ENCODE measurements at places on chromosomes 11 and 22.

DNA sequence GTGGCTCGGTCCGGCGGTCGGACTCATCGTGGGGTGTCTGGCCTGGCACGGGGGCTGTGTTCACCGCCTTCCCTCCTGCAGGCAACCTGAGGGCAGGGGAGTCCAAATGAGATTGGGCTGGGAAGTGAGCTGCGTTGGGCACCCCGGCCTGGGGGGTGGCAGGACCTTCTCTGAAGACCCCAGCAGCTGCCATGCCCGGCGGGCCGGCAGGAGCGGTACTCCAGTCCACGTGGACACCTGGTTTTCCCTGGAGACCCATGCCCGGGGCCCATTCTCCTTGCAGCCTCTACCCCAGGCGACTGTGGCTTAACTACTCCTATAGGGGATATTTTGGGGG lies 24.5 kb downstream of the LRRC10B start:
- no peak for DNase-seq

- no peak for DNase-seq
Observed at GRCh38 chr11:46345131-46345597, 2.1 kb upstream of the DGKZ start.

DNA sequence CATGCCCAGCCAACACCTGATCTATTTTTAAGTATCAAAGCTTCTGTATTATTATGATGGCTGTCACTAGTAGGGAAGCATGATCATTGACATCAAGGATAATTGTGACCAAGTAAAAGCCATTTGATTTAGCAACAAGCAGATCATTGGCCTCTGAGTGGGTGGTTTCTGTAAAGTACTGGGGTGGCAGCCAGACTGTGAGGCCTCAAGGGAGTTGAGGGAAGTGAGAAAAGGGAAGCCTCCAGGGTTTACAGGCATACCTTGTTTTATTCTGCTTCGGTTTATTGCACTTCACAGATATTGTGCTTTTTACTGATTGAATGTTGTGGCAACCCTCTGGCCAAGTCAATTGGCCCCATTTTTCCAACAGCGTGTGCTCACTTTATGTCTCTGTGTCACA lies 60.1 kb downstream of the PRR5L start:
- no peak for DNase-seq

DNA sequence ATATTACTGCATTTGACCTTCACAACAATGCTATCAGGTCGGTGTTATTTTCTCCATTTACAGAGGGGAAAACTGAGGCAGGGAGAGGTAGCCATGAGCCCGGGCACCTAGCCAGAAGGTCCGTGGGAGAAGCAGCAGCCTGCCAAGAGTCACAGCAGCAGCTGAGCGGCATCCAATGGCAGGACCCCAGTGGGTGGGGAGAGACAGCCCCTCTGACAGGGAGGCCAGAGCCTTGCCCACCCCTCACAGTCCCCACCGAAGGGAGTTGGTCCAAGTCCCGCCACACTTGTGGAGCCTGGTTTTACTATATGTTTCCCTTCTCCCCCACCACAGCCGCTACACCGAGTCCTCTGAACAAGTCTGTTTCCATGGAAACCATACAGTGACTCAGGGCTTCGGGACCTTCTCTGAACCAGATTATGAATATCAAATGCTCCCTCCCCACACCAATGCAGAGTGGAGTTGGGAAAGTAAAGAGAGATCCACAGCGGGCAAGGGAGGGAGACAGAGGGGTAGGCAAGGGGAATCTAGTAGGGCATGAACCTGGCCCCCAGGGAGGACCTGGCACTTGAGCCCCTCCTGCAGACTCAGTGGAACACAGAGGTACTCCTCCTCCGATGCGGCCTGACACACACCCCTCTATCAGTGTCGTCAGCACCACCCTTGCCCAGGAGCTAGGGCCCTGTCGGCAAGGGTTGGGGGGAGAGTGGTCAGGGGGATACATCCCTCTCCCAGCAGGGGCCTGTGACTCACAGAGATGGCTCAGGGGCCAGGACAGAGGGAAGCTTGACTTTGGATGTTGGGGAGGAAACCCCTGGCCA lies 2.5 kb downstream of the CHST1 start:
- DNase-seq: no peak

- DNase-seq: no peak
Observed at GRCh38 chr11:134676516-134677287, 264.7 kb upstream of the B3GAT1 start.

DNA sequence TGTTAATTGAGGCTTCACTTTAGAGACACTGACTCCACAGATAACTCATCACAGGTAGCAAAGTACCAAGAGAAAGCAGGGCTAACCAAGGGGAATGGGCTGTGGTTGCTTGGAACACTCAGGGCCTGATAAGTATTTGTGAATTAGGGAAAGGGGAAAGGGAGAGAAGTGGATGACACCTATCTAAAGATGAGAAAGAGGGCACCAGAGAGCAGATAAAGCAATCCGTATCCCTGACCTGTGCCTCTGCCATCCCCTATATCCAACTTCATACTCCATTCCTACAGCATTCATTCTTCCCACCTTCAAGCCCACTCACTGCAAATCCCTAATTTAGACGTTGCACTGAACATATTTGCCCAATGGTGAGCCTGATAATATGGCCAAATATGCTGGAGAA lies 43.0 kb upstream of the API5 start:
- DNase-seq: no peak

GRCh38 chr22:50474710-50475651 lies at the start of gene SBF1:
Gene SBF1 (minus strand): TSS chr22:50475035. CDS start chr22:50474840, 195 bp downstream.
- DNase-seq: peak; percentile 46

GRCh38 chr11:109510316-109510715 lies 88.3 kb downstream of the C11orf87 start:
- no peak for DNase-seq

GRCh38 chr11:20723366-20723765 lies 54.0 kb downstream of the NELL1 start:
- no peak for DNase-seq

GRCh38 chr11:125874556-125875124 lies 12.8 kb upstream of the HYLS1 start:
- no peak for DNase-seq

- DNase-seq: no peak
Observed at GRCh38 chr11:114653148-114653547, 25.2 kb upstream of the NXPE2 start.

DNA sequence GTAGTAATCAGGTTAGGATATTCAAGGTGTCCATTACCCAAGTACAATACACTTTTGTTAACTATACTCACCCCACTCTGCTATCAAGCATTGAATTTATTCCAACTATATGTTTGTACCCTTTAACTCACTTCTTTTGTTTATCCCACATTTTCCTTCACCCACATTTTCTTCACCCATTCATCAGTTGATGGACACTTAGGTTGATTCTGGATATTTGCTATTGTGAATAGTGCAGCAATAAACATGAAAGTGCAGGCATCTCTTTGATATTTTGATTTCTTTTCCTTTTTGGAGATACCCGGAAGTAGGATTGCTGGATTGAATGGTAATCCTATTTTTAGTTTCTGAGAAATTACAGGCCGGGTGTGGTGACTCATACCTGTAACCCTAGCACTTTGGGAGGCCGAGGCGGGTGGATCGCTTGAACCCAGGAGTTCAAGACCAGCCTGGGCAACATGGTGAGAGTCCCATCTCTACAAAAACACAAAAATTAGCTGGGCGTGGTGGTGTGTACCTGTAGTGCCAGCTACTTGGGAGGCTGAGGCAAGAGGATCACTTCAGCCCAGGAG lies 6.5 kb downstream of the TMEM25 start:
- no peak for DNase-seq

- DNase-seq: no peak
Observed at GRCh38 chr11:115996808-115997188, 492.6 kb upstream of the CADM1 start.

- DNase-seq: no peak
Observed at GRCh38 chr22:43563571-43563970, 151.8 kb downstream of the MPPED1 start.

DNA sequence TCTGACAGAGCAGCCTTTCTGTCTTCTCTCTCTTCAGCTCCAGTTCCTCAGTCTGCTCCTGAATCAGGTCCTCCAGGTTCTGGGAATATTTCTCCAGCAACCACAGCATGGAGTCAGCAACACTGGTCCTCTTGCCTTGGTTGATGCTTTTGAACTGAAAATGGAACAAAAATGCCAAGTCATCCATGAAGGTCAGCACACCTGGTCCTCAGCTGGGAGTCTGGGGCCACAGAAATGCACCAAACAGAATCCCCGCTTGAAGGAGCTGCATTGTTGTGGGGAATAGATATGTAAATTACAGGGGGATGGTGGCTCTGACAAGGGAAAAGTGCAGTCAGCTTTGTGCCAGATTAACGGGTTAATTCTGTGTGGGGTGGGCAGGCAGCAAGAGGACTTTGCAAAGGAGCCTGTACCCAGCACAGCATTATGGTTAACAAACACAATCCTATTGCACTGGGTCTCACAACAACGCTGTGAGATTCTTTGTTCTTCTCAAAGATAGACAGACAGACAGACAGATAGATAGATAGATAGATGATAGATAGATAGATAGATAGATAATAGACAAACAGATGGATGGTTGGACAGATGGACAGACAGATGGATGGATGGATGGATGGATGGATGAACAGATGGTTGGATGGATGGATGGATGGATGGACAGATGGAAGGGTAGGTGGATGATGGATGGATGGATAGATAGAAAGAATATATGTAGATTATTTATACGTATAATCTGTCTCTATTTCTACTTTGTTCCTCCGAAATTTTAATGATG lies 33.8 kb upstream of the LRRC32 start:
- no peak for DNase-seq

- no peak for DNase-seq
Observed at GRCh38 chr11:9868641-9869040, 204.8 kb downstream of the SWAP70 start.

GRCh38 chr11:36456156-36456555 lies 53.9 kb downstream of the TRAF6 start:
- DNase-seq: no peak

- no peak for DNase-seq
Observed at GRCh38 chr11:129077191-129077590, 114.9 kb downstream of the ARHGAP32 start.

GRCh38 chr11:45652781-45653180 lies 12.6 kb downstream of the CHST1 start:
- DNase-seq: no peak

DNA sequence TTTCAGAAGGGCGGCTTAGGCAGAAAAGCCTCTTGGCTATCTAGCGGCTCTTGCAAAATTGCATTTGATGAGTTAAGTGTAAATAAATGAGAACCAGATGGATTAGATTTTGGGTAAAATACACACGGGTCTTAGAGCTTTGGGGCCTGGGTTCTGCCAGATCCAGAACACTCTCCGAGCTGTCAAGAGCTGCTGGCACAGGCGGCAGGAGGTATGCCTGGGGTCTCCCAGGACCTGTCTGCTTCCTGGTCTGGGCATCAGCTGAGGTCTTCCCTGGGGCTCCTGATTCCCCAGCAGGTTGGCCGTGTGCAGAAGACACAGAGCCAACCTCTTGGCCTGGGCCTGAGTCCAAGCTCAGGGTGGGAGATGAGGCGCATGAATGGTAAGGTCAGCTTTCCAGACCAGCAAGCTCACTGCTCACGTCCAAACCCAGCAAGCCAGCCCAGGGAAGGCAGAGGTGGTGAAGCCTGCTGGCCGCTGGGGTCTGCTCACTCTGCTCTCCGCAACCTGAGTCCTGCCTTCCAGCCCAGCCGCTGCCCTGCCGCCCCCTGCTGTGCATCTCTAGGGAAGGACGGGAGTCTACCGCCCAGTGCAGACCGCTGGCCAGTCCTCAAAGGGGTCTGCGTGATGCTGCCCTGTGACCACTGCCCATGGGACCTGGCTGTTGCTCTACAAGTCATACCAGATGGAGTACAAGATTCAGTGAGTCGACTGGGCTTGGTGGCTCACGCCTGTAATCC lies 44.9 kb downstream of the SCUBE1 start:
- no peak for DNase-seq

DNA sequence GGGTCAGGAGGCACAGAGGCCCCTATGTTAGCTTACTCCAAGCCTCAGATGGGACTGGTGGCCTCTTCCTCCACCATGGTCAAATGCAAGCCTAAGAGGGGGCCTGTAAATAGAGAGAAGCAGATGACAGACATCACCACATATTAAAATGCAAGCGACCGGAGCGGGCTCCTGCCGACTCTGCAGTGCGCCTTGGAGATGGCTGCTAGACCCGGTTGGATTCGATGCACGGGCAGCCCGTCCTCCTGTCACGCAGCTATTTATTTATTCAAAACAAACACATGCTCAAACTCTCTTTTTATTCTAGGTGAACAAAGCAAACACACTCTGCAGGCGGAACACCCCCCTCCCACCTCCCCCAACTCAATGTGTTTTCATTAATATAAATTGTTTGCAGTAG lies 208.0 kb downstream of the DSCAML1 start:
- DNase-seq: no peak

DNA sequence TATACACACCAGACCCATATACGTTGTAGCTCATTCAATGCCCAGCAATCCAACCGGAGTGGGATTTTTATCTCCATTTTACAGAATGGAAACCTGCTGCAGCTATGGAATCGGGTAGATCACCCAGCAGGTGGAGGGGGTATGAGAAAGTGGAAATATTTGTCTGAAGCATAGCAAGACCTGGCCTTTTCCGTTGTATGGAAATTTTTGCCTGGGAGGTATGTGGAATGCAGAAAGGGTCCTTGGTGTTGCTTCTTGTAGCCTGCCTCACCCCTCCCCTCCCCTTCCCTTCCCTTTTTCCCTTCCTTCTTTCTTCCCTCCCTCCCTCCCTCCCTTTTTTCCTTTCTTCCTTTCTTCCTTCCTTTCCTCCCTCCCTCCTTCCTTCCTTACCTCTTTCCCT lies 15.2 kb downstream of the TSPAN18 start:
- no peak for DNase-seq

- DNase-seq: no peak
Observed at GRCh38 chr11:78740199-78741071, 165.8 kb upstream of the NARS2 start.

DNA sequence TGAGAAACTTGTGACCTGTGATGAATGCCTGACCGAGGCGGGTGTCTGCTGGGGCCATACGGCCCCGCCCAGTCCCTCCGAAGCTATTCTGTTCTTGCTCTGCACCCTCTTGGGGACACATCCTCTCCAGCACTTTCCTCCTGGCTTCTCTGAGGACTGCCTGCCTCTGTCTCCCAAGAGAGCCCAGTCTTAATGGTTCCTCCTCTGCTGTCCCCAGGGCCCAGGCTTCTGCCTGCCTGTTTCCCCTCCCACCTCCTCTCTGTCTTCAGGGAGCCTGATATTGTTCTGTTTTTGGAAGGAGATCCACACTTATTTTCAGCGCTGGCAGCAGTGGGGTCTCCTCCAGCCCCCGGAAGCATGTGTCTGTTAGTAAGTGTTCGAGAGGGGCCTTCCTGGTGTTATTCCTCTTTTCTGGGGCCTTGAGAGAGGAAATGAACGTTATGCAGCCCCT lies 18.7 kb downstream of the SYNGR1 start:
- no peak for DNase-seq

GRCh38 chr22:40161194-40161593 lies 16.5 kb upstream of the TNRC6B start:
- no peak for DNase-seq

DNA sequence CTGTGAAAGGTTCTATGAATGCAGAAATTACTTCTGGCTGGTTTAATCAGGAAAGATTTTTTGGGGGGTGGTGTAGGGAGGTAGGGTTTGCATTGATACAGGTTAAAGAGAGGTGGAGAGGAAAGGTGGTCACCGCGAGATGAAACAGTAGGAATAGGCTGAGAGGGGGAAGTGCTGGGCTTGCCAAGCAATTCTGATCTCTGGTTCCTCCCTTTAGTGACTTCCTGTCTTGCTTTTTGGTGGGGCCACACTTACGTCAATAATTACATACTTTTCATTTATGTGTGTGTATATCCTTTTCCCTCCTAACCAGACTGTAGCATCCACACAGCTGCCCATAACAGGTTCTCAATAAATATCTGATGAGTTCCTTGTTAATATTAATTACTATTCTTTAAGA lies 120.0 kb downstream of the CTNND1 start:
- DNase-seq: no peak

GRCh38 chr11:40688369-40688768 lies 771.1 kb downstream of the LRRC4C start:
- no peak for DNase-seq

Data from cortex of kidney (tissue), 1 donor.